ENCODE measurements at places on chromosomes 3 and 15.

DNA sequence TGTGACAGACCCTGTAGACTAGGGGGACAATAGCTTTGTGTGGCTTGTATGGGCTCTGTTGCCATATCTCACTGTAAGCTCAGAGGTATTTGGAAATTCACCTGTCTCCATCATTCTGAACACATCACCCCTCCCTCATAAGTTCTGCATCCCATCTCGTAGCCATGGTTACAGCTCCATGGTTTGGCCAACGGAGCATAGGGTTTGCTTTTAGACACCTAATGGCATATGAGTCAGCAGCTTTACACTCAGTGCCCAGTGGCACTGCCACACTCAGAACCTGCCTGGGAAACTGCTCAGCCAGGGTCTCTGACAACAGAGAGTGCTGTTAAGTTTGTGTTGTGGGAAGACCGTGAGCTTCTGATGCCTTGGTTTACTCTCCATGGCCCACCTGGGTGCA lies 67.3 kb downstream of the CCK start:
- no peak for DNase-seq

- DNase-seq: no peak
These were observed 84.2 kb upstream of the ABHD2 start for GRCh38 chr15:89003865-89004725.

DNA sequence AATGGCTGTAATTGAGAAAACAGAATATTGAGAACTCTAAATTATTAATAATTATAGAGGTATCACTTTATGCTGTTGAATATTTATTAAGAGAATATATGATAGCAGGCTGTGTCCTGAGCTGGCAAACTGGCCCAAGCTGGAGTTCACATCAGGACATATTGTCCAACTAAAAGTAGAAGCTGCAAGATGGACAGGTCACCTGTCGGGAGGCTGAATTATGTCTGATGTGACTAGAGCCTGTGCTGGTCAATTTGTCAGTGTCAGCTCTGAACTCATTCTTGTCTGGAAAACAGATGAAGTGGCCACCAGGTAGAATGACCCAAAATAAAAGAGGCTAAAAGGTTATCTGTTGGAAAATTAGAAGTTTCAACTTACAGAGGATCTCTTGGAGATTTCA lies 392.2 kb downstream of the LRTM1 start:
- DNase-seq: no peak

GRCh38 chr15:65638681-65639089 lies 16.9 kb downstream of the SLC24A1 start:
- DNase-seq: no peak

Measured in stimulated activated CD4-positive, alpha-beta T cell treated with anti-CD3 and anti-CD28 coated beads, TNF-alpha, amount 100 ng/mL, for 1 hour (primary cell).